Mesenchymal stem cell (in vitro differentiated cells and primary cell): ENCODE measurements at places on chromosomes 7 and 10.

DNA sequence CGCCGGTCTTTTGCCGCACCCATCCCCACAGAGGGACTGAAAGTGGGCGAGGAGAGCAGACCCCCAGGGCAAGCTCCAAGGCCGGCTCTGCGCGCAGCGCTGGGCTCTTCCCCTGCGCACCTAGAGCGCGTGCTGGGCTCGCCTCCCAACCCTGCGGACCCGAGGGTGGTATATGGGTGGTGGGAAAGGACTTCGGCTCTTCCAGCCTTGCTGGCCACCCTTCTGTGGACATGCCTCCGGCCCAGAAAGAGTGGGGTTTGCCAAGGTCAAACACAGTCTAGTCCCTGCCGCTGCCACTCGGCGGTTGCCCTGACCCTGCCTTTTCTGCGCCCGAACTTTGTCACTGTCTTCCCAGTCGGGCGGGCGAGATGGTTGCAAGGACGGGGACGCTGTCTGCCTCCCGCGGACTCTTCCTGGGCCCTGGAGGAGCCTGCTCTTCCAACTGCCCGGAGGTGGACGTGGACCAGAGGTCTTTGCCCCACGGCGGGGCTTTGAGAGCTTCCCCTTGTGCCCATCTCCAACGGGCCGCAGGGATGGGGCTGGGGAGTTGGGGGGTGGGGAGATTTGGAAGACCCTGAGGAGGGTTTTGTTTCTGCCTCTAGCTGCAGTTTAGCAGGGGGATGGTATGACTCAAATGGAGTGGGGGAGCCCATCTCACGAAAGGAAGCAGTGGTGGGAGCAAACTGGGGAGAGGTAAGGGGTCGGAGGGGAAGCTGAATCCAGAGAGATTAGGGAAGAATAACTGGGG, 1.5 kb downstream of the ADCY1 start:
- H3K27me3 ChIP-seq, result peaks cover 58% of the 10 kb centered on the region
- H3K4me3 ChIP-seq, result peak overlapping the region; percentile 78
- peaks cover 10% of the 10 kb centered on the region for H3K4me1 ChIP-seq
- DNase-seq, result no peak
- H3K36me3 ChIP-seq, result no peaks in the 10 kb centered on the region

- no peaks in the 10 kb centered on the region for H3K27me3 ChIP-seq
- no peak overlapping the region for H3K4me3 ChIP-seq
- no peak overlapping the region for H3K27ac ChIP-seq
- DNase-seq, result no peak
- H3K36me3 ChIP-seq, result peaks cover 30% of the 10 kb centered on the region
Measured at GRCh38 chr10:116710076-116710475, 32.3 kb downstream of the HSPA12A start.

DNA sequence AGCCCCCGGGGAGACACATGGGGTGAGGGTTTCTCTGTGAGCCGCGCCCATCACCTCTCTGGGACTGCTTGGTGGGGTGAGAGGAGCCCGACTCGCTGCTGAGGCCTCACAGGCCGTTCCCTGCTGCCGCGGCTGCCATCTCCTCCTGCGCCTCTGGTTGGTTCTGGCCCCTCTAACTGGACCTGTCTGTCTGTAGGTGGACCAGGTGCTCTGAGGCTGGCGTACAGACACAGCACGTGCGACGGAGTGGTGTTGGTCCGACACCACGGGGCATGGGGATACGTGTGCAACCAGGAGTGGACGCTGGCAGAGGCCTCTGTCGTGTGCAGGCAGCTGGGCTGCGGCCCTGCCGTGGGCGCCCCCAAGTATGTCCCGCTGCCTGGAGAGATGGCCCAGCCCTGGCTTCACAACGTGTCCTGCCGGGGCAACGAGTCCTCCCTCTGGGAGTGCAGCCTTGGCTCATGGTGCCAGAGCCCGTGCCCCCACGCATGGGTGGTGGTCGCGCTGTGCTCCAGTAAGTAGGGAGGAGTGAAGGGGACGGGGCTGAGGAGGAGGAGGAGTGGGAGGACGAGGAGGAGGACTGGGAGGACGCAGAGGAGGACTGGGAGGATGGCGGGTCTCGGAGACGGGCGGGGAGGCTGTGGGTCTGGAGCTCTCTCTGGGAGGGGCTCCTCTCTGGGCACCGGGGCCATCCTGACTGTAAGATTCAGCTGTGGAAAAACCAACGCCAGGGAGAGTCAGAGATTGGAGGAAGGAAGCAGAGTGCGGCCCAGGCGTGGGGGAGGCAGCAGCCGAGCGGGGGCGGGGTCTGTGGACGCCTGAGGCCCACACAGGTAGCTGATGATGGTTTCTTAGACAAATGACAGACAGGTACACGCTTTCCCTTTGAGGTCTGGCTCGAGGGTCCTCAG, 2.6 kb downstream of the SCART1 start:
- H3K4me1 ChIP-seq, result no peaks in the 10 kb centered on the region
- H3K36me3 ChIP-seq, result peaks cover under 1% of the 10 kb centered on the region
- no peaks in the 10 kb centered on the region for H3K27me3 ChIP-seq
- no peak overlapping the region for H3K4me3 ChIP-seq

DNA sequence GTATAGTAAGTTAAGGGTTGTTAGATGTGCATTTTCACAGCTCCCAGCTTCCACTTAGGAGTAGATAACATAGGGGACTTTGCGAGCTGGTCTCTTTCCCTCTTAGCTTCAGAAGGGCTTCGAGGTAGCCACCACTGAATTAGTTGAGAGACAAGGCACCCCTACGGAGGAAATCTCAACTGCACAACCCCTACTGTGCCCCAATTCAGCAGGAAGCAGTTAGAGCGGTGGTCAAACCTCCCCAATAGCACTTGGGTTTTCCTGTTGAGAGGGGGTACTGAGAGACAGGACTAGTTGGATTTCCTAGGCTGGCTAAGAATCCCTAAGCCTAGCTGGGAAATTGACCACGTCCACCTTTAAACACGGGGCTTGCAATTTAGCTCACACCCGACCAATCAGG, 1.1 kb upstream of the HERPUD2 start:
- H3K27ac ChIP-seq, result no peak overlapping the region
- no peak for DNase-seq
- peaks cover 14% of the 10 kb centered on the region for H3K36me3 ChIP-seq
- no peaks in the 10 kb centered on the region for H3K27me3 ChIP-seq
- H3K4me1 ChIP-seq, result peaks cover 18% of the 10 kb centered on the region
- peak overlapping the region; percentile 92 for H3K4me3 ChIP-seq

GRCh38 chr10:13991353-13991752, 339.4 kb downstream of the FRMD4A start:
- H3K4me3 ChIP-seq, result no peak overlapping the region
- no peaks in the 10 kb centered on the region for H3K36me3 ChIP-seq
- DNase-seq, result no peak
- peaks cover 10% of the 10 kb centered on the region for H3K4me1 ChIP-seq
- no peak overlapping the region for H3K27ac ChIP-seq

DNA sequence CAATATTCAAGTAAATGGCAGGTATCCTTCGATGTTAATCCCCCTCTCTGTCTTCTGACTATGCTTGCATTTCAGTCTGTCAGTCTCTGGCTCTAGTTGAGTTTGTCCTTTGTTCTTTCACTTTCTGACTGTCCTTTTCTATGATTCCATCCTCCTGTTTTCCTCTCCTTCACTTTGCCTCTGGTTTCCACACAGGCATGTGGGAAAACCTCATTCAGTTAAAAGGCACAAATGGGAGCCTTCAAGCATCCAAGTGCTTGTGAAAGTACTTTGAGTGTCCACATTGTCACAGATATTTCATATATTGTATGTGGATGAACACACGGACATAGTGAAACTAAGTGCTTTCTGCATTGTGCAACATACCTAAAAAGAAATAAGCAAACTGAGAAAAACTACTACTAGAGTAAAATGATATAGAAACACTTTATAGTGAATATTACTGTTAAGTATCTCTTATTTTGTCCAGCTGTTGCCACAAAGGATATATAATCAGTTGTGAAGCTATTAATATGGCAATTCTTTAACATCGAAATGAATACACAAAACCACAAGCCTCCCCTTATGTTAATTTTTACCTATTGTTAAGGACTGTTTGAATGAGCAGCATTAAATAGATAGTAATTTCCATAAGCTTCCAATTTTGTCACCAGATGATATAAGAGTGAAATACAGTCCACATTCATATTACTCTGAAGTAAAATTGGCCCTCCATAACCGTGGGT, 71.7 kb downstream of the NRBF2 start:
- peaks cover 2% of the 10 kb centered on the region for H3K4me1 ChIP-seq
- H3K36me3 ChIP-seq, result peaks cover 66% of the 10 kb centered on the region
- no peaks in the 10 kb centered on the region for H3K27me3 ChIP-seq
- DNase-seq, result peak; percentile 61
- H3K4me3 ChIP-seq, result no peak overlapping the region

- no peak overlapping the region for H3K4me3 ChIP-seq
- H3K4me1 ChIP-seq, result no peaks in the 10 kb centered on the region
- peak; percentile 65 for DNase-seq
Measured at GRCh38 chr7:137606061-137606674, 240.6 kb downstream of the DGKI start.

DNA sequence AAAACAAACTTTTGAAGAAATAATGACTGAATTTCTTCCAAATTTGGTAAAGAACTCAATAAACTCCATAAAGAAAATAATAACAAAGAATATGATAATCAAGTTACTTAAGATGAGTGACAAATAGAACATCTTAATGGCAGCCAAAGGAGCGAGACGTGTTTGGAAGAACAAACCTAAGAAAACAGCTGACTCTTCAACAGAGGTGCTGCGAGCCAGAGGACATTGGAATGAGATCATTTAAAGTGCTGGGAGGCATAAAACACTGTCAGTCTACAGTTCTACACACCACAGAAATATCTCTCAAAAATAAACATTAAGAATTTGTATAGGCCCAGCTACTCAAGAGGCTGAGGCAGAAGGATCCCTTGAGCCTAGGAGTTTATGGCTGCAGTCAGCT, 443.5 kb downstream of the PAXIP1 start:
- no peak for DNase-seq
- H3K4me3 ChIP-seq, result no peak overlapping the region
- no peak overlapping the region for H3K27ac ChIP-seq
- no peaks in the 10 kb centered on the region for H3K36me3 ChIP-seq
- H3K27me3 ChIP-seq, result no peaks in the 10 kb centered on the region

- H3K4me3 ChIP-seq, result no peak overlapping the region
- no peaks in the 10 kb centered on the region for H3K4me1 ChIP-seq
- H3K36me3 ChIP-seq, result no peaks in the 10 kb centered on the region
- no peak for DNase-seq
Measured at GRCh38 chr7:155867734-155868400, 55.6 kb upstream of the SHH start.

DNA sequence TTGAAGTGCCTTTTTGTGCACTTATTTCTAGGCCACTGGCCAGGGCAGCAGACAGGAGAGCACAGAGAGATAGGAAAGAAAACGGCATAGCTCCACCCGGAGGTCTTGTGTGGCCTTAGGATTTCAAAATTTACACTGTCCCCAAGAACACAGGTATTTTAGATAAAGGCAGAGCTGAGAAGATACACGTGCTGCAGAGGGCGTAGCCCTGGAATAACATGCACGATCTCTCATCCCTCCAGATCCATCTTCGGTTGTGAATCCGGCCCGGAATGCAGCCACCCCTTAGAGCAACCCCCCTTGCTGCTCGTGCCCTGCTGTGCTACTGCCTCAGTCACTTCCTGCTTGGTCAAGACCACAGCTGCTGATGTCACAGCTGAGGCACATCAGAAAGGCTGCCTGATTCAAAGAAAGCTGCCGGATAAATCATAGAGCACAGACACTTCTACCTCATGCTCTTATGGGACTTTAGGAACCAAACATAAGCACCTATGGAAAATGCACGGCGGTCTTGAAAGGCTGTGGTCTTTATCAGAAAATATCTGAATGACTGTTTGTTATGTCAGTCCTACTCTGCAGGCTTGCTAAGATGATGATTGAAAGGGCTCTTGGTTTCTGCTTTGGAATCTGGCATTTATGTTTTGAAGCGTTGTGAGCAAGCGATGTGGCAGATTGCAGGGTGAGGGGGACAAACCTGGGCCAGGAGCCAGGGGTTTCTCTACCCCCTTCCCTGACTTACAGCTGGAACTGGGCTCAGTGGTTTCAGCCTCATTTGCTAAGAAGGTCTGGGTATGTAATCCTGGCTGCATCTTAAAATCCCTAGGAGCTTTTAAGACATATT, 152.0 kb downstream of the SVIL start:
- peak; percentile 64 for DNase-seq
- peaks cover 33% of the 10 kb centered on the region for H3K4me1 ChIP-seq
- H3K27ac ChIP-seq, result peak overlapping the region; percentile 97
- peaks cover 97% of the 10 kb centered on the region for H3K36me3 ChIP-seq

DNA sequence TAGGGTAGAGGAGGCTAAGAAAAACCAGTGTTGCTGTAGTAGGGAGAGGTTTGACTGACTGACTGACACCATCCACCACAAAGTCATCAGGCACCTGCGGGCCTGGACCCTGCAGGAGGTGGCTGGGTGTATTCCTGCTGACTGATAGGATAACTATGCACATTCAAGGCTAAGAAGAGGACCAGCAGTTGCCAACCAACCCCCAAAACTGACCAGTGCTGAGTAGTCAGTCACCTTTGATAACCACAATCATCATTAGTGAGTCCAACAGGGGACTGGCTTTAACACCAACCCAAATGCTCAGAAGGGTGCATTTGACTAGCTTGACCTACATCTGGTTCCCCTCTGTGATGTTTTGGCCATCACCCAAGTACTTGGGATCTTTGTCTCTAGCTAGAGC, 30.5 kb downstream of the PLXNA4 start:
- no peak for DNase-seq
- H3K4me3 ChIP-seq, result no peak overlapping the region
- H3K36me3 ChIP-seq, result peaks cover 20% of the 10 kb centered on the region
- H3K27me3 ChIP-seq, result no peaks in the 10 kb centered on the region
- H3K4me1 ChIP-seq, result no peaks in the 10 kb centered on the region

DNA sequence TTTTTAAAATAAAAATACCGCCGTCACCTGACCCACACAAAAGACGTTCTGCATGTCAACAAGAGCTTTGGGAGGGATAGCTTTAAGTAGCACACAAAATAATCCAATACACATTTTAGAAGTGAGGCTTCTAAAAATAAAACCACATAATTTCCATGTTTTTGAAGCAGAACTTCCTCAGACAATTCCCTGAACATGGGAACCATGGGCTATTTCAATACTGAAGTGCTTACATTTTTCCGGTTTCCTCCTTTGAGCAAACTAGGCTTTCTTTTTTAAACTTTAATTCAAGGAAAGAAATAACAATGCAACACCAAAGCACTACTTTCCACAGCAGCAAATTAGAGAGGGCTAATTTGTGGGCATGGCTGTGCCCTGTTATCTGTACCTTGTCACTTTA, 59.9 kb downstream of the ELMO1 start:
- H3K36me3 ChIP-seq, result no peaks in the 10 kb centered on the region
- no peaks in the 10 kb centered on the region for H3K27me3 ChIP-seq
- H3K4me3 ChIP-seq, result no peak overlapping the region
- no peak overlapping the region for H3K27ac ChIP-seq
- no peaks in the 10 kb centered on the region for H3K4me1 ChIP-seq

GRCh38 chr10:97520520-97520919, 21.8 kb downstream of the UBTD1 start:
- no peak overlapping the region for H3K4me3 ChIP-seq
- H3K36me3 ChIP-seq, result no peaks in the 10 kb centered on the region
- H3K27ac ChIP-seq, result no peak overlapping the region
- H3K27me3 ChIP-seq, result no peaks in the 10 kb centered on the region
